ENCODE measurements at places on chromosomes 1 and 21.
A peak's percentile ranks its signal among the peaks of the same experiment; 100 is the strongest.

- no peak for DNase-seq
Observed at GRCh38 chr1:51344602-51345299, 14.4 kb upstream of the TTC39A start.

- no peak for DNase-seq
Observed at GRCh38 chr1:3221112-3222041, 152.4 kb downstream of the PRDM16 start.

GRCh38 chr1:179812501-179813292 is 64.9 kb downstream of the TOR1AIP2 start:
- no peak for DNase-seq

GRCh38 chr1:119160866-119161265 is 20.4 kb upstream of the WARS2 start:
- DNase-seq = no peak

- DNase-seq = no peak
Observed at GRCh38 chr21:26719750-26720149, 125.5 kb downstream of the ADAMTS1 start.

- no peak for DNase-seq
Observed at GRCh38 chr21:26798856-26799751, 46.1 kb downstream of the ADAMTS1 start.

DNA sequence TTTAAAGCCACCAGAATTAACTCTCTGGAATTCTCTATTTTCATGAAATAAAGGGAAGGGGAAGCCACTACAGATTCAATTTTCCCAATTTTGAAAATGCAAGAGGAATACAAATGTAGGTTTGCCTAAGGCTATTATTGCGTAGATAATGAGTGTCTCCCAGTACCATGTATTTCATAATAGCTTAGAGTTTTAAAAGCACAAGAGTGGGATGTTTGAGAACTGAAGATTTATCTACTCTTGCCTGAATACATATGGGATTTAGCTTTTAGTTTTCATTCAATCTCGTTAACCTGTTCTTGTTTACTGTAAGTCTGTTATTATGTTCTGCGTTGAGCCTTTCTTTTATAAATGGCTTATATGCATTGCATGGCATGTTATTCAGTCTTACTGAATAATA is 795.1 kb downstream of the BRINP3 start:
- DNase-seq = no peak

GRCh38 chr1:10778640-10779039 is 17.8 kb downstream of the CASZ1 start:
- DNase-seq = no peak

- DNase-seq = peak; percentile 10
Observed at GRCh38 chr1:241591317-241591716, 48.9 kb downstream of the CHML start.

DNA sequence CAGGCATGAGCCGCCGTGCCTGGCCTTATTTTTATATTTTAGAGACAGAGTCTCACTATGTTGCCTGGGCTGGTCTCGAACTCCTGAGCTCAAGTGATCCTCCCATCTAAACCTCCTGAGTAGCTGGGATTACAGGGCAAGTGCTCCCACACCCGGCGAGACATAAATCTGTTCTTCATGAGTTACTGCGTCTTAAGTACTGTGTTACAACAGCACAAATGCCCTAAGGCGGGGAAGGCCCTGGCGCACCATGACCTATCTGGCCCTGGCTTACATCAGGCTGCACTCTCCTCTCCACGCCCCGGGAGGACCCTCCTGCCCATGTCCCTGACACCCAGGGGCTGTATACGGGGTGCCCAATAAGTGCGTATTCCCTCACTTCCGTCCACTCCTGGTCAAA is 4.3 kb downstream of the GPR153 start:
- no peak for DNase-seq

GRCh38 chr1:190476321-190476720 is 1.3 kb downstream of the BRINP3 start:
- DNase-seq = no peak

DNA sequence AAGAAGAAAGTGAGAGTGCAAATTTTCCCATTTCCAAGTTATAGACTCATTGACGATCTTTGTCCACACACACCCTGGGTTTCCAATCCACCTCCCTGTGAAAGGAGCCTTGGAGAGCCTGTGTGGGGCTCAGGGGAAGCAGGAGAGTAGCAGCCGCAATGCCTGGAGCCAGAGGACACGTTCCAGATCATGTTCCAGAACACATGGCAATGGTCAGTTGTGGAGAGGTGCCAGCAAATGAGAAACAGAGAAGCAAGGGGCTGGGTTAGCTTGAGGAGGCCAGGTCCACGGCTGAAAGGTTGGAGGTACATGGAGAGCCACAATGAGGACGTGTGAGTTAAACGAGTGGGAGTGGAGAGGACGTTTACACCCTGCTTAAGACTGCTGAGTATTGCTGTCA is 33.0 kb upstream of the SIPA1L2 start:
- no peak for DNase-seq

DNA sequence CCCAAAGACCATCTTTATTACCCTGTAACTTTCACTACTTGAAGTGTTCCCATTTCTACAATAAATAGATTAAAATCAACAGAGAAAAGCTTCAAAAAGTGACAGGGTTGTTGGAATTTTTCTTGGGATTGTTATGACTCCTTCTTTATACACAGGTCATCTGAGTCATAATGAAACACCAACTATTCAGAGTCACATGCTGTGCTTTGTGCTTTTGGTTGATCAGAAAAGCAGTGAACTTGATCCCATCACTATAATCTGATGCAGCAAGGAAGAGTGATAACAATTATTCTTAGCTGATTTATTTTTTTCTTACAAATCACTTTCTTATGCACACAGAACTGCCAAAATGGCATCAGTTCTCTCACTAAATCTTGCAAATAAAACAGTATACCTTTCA is 422.9 kb downstream of the PTBP2 start:
- peak; percentile 73 for DNase-seq

DNA sequence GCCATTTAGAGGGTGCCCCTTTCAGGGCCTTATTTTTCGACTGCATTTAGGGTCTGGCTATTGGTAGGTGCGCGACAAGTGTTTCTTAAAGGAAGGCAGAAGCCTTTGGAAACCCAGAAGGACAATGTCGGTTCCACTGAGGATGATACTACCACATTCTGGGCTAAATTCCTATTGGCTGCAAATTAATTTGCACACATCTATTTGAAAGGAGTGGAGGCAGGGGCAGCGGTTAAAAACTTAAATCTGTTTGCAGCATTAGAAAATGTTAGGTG is 1.1 kb downstream of the PATJ start:
- no peak for DNase-seq

DNA sequence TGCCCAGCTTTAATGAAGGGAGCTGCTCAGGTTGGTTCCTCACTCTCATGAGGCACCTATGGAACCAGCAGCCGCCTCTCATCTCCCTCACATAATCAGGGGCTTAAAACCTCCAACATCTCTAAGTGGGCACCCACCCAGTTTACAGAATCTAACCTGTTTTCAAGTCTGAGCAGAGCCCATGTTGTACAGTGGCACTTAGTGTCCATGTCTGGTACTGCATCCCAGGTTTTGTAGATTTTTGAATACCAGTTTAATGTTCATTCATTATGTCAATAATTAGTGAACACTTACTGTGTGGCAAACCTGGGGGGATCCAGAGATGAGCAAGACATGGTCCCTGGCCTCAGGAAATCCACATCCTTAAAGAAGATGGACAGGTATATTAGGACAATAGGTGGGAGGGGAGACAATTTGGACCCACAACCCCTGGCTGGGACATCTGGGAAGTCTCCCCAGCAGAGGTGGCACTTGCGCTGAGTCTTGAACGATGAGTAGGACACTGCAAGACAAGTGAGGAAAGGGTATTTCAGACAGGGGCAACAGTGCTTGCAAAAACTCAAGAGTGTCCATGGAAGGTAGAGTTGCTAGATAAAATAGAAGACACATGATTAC is 83.3 kb downstream of the LACTBL1 start:
- DNase-seq = peak; percentile 52

DNA sequence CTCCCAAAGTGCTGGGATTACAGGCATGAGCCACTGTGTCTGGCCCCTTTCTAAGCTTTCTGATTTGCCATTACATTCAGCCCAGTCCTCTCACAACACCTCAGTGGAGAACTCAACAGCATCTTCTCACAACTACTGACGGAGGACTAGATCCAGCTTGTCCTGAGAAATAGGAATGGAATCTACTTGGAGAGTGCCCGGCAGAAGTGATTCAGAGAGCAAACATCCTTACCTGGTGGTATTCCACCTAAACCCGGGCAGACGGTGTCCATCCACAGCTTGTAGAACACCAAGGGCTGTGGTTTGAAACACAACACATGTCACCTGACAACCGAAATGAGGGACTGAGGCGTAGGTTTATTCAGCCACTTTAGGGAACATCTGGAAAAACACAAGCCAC is 28.8 kb upstream of the CCSAP start:
- no peak for DNase-seq

GRCh38 chr1:14959059-14959694 is 194.4 kb upstream of the TMEM51 start:
- DNase-seq = no peak

- no peak for DNase-seq
Observed at GRCh38 chr1:39063191-39063590, 37.0 kb downstream of the NDUFS5 start.

DNA sequence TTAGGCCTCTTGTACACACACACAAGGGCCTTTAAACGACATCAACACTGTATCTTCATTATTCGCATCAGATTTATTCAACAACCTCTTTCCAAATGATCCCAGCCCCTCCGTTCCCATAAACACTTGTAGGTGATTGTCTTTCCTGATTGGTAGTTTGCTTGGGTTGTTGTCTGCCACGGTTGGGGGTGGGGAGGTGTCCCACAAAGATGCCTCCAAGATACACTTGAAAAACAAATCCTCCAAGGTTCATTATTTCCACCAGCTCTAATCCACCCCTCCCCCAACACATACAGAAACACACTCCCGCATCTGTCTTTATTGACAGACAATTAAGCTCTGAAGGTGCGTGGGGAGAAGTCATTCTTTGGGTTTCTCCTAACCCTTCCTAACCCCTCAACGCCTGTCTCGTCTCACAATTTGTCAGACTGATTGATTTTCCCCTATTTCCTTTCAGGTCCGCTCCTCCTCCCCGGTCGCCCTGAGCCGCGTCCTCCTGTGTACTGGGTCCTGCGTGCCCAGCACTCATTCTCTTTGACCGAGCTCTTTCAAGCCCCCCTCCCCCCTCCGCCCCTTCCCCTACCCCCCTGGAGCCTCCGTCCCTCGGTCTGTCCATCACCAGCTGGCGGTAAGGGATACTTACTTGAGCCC is 1.4 kb downstream of the WDR26 start:
- DNase-seq = peak; percentile 59

GRCh38 chr1:109760581-109761226 is 3.0 kb downstream of the EPS8L3 start:
- no peak for DNase-seq

All from RKO (cell line).